Stimulated activated CD4-positive, alpha-beta T cell treated with anti-CD3 and anti-CD28 coated beads, Interleukin-15, amount 100 ng/mL, for 1 hour (primary cell): ENCODE measurements at places on chromosomes 4 and X.

GRCh38 chrX:23887451-23887850 lies 20.3 kb downstream of the APOO start:
- DNase-seq: no peak

- no peak for DNase-seq
Observed at GRCh38 chr4:113336556-113336955, 287.1 kb downstream of the ANK2 start.

DNA sequence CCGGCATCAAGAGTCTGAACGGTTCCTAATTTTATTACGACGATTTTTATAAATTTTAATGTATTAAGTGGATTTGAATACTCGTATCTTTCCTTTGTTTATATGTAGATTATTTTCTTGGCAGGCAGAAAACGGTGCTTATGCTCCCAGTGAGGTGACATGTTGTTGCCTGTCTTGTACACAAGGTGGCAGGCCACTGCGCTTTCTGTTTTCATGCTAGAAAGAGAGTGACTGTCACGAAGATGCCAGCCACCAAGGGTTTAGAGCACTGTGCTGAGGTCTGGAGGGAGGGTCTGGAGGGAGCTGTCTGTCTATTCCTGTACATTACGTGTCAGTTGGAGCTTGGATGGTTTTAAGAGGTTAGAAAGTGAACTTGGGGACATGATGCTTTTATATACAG lies 87.7 kb downstream of the SHROOM2 start:
- peak; percentile 10 for DNase-seq

GRCh38 chrX:16639966-16640365 lies 10.0 kb upstream of the S100G start:
- DNase-seq: no peak

GRCh38 chr4:2867758-2868491 lies 24.3 kb downstream of the ADD1 start:
- no peak for DNase-seq

DNA sequence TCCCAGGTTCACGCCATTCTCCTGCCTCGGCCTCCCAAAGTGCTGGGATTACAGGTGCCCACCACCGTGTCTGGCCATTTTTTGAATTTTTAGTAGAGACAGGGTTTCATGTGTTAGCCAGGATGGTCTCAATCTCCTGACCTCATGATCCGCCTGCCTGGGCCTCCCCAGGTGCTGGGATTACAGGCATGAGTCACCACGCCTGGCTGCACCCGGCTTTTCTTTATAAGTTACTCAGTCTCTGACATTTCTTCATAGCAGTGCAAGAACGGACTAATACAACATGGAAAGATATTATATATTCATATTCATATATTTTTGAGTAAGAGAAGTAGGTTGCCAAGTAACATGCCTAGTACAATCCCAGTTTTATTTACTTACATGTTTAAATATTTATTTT lies 22.9 kb downstream of the SHROOM3 start:
- DNase-seq: no peak

DNA sequence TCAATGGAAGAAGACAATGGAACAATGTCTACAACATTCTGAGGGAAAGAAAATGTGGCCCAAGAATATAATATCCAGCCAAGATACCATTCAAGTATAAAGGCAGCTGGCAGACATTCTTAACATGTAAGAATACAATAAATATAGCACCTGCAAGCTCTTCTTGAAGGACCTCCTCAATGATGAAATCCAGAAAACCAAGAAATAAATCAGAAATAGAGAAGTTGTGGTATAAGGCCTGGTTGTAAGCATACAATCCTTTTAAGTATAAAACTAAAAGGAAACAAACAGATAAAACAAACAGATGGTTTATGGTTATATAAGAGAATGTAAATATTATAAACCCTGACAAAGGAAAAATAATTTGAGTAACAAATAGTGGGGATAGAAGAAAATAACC lies 33.4 kb downstream of the SYTL4 start:
- no peak for DNase-seq

DNA sequence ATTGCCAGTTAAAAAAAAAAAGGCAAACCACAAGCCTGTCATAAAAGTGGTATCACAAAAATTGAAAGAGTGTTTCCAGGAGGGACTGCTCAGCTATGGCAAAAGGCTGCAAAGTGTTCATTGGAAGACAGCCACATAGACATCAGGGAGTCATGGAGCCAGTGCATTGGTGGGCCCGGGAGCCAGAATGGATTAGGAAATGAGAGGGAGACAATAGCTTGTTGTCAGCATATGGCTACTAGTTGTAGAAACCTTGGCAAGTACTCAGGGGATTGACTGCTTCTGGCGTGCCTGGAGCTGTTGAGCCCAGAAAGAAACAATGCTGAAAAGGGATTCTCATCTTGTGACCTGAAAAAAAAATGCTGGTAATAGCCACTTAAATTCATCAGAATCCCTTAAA lies 5.0 kb downstream of the GAR1 start:
- no peak for DNase-seq

DNA sequence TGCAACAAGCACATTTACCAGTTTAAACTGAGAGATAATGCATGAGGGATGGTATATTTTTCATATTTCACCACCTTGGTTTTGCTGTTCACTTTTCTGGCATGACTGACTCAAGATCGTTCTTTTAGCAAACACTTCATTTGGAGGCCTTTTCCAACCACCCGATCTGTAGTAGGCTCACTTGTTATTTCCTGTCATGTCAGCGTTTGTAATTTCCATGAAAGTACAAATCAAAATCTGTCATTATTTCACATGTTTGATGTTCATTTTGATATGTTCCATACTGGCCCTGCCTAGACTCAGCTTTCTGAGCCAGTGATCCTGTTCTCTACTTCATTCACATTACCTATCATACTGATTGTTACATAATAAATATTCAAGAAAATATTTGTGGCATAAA lies 1888.3 kb upstream of the PCDH7 start:
- DNase-seq: no peak

DNA sequence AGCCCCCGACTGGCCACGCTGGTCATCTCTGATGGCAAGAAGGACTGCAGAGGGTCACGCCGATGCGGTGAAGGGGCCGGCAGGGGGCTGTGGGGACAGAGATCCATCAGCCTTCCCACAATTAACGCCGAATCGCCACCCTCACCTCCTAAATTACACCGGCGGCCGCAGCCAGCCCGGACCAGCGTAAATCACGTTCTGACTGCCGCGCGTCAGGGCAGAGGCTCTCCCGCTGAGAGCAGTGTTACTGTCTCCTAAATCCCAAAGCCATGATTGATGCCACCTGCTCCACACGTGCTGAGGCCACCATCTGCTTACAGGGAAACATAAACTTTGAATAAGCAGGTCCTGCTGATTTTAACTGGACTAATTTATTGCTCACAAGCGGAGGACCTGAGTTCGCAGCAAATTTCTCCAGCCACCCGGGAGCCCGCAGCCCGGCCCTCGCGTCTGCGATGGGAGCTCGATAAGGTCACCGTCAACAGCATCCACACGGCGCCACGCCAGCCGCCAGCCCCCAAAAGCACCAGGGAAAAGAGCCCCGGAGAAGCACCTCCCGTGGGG lies 127.3 kb upstream of the NKX1-1 start:
- DNase-seq: no peak

DNA sequence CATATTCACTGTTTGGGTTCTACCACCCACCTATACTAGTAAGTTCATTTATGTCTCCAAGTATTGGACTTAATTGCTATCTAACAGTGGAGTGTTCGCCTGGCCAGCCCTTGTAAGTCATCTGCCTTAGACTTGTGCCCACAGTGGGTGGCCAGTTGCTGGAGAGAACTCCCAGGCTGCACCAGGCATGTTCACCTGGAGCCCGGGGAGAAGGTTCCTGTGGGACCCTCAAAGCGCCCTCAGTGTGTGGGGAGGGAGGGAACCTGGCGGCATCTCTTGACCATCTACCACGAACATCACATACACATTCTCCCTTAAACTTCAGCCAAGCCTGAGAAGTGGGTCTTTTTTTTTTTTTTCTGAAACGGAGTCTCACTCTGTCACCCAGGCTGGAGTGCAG lies 138.1 kb downstream of the CPZ start:
- DNase-seq: no peak

DNA sequence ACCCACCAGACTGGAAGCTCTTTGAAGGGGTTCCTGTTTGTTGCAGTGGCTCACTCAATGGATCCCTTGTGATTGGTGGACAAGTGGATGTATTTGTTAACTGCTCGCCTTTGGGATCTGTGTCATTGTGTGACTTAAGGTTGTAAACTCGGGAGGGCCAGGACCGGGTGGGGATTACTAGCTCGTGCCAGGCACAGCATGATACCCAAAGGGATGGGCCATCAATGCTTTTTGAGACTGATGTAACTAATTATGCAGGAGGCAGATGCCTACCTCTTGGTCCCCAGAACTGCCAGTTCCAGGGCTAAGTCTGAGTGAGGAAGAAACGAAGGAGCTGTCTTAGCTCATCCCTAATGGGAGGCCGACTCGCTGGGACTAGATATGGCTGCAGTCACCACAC lies 27.7 kb downstream of the UTP14A start:
- DNase-seq: no peak

DNA sequence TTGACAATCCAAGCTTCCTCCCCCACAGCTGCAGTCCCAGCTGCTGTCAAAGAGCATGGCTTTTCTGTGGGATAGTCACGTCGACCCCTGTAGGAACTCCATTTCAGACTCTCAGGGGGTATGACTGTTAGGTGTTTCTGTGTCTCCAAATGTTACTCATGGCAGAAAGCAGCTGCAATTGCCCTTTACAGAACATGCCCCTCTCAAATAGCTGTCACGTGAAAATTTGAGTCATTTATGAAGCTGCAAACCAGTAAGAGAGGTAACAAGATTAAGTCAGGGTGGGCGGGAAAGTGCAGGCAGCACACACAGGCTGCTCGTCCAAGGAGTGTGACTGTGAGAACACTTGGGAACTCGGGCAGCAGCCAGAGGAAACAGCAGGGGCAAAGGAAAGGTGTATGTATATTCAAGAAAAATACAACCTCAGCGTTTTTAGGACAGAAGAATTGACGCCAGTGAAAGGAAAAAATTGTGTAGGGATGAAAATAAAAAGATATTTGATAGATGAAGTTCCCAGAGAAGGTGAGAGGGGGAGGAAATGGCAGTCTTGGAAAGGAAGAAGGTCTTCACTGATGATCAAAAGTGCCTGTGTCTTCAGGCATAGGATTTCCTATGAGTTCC lies 66.5 kb upstream of the TMEM184C start:
- DNase-seq: no peak

DNA sequence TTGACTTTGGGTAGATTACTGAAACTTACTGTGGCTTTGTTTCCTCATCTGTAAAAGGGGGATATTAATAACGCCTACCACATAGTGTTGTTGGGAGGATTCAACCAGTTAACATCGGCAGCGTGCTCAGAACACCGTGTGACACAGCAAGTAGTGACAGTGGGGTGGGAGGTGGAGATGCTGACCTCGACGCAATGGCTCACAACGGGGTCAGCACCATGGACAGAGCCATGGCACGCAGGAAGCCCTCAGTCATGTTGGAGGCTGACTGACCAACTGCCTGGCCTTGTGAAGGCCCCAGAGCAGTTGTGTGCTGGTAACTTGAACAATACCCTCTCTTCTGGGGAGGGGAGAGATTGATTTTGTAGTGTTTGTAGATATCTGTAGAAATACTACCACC lies 93.2 kb downstream of the WFS1 start:
- no peak for DNase-seq

DNA sequence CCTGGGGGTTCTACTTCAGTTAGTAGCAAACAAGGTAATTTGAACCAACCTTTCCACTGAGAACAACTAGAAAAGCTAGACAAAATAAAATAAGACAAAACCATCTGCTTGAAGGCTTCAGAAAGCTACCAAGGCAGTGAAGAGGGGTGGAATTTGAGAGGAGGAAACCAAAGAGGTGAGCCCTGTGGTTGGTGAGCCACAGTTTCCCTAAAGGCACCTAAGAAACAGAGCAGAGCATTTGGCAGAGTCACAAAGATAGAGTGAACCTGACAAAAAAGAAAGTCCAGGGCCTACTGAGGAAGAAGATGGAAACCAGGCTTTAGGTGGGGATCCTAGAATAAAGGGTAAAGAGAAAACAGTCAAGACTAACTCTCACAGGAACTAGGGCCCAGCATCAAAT lies 44.3 kb downstream of the CHST7 start:
- no peak for DNase-seq

DNA sequence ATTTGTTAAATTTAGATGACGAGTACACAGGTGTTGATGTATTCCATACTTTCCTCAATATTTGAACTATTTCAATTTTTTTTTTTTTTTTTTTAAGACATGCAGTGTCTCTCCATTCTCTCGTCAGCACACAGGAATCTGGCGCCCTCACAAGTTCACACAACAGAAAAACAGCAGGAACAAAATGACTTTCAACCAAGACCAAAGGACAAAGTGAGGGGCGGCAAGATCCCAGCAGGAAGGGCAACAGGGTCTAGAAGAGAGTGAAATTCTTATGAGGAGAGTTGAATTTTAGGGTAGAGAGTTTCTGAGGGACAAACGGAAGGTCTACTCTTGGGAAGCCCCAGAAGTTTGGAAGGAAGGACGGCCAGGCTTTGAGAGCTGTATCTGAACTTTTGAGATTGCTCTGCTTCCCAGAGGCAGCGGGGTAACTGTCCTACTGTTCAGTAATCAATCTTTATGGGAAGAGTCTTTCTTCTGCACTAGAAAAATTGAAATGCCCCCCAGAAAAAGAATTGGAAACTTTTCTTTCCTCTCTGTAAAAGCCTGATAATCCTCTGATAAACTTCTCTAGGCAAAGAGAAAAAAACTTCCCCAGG lies 760.2 kb downstream of the RAB28 start:
- no peak for DNase-seq

- DNase-seq: no peak
Observed at GRCh38 chr4:67926485-67926884, 36.8 kb downstream of the TMPRSS11A start.

DNA sequence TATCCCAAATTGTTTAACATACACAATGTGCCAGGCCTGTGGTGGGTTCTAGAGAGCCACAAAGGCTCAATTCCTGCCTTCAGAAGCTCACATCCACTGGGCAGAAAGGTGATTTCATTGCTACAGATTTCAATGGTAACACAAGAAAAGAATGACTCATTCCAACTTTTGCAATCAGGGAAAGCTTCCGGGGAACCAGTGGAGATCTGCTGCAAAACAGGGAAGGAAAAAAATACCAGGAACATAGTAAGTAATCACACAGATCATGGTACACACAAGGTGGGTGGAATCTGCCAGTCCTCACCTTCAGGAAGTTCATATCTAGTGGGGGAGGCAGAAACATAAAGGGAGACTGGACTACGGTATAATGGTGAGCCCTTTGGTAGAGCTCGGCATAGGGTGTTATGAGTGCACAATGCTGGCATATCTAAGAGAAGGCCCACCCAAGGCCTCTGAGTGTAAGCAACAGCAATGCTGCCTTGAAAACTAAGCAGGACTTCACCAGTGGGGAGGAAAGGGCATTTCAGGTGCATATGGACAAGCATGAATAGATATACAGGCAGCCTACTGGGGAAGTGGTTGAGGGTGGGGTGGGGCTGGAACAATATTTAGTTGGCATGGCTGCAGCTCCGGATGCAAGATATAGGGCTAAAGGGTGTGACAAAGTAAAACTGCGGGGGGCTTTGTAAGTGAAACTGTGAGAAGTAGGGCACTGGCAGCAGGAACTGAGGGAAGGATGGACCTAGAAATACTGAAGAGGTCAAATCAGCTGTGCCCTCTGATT lies 24.2 kb downstream of the GPRIN3 start:
- no peak for DNase-seq
